CD4-positive, alpha-beta T cell treated with Interleukin-2 at 100 ng/mL for 4 hours (primary cell): ENCODE measurements at places on chromosomes 4 and X.

- no peak for DNase-seq
Measured at GRCh38 chr4:141258558-141258957, 37.9 kb downstream of the ZNF330 start.

DNA sequence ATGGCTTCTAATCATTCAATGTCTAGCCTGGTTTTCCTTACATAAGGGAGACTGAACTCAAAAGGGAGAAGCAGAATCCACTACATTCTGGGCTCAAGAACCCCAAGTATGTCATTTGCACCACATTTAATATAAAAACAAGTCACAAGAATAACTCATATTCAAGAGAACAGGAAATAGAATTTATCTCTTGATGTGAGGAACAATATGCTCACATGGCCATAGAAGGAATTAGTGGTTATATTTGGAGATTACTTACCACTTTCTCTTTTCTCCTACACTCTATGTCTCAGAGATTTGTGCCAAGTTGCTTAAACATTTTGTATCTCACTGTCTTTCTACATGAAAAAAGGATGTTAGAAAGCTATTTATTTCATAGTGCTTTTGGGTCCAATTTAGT lies 922.6 kb upstream of the PABPC4L start:
- no peak for DNase-seq

- DNase-seq, result no peak
Measured at GRCh38 chr4:41505161-41505661, 32.7 kb upstream of the LIMCH1 start.

- DNase-seq, result no peak
Measured at GRCh38 chr4:17687237-17687857, 72.9 kb downstream of the MED28 start.

DNA sequence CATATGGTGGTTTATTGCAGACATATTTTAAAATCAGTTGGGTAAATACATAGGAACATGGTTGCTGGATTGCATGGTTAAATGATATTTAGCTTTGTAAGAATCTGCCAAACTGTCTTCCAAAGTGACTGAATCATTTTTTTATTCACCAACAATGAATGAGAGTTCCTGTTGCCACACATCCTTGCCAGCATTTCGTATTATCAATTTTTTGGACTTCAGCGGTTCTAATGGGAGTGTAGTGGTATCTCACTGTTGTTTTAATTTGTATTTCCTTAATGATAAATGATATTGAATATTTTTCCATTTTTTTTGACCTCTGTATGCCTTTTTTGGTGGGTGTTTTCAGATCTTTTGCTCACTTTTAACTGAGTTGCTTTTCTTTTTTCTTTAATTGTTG lies 1.4 kb upstream of the MTHFD2L start:
- no peak for DNase-seq

- DNase-seq, result no peak
Measured at GRCh38 chrX:4397471-4397870, 684.0 kb upstream of the PRKX start.

GRCh38 chr4:743463-744211 lies 38.0 kb downstream of the PCGF3 start:
- DNase-seq, result no peak

DNA sequence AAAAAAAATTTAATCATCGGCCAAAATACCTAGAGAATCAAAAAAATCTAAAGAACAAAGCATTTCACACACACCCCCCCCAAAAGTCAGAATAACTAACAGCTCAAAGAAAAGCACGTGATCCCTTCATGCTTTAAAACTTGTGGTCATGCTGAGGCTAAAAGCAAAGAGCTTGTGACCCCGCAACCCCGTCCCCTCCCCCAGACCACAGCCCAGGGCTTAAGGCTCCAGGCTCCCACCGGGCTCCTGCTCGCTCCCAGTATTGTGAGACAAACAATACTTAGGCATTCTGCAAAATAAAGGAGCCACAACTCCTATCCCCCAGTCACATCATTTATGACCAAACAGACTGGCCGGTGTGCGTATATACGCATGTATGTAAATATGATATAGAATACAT lies 62.1 kb upstream of the CCDC160 start:
- no peak for DNase-seq

DNA sequence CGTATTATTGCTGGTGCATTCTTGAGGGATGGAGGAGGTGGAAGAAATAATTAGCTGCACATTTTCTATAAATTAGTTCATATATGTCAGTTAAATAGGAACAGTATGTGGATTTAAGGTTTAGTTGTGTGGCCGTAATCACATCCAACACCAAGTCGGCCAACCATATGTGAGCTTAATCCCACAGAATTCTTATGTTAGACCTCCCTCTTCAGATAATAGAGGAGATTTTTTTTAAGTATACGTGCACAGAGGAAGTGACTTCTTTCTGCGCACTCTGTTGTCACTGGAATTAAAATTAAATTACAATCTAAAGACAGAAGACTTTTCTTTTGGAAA lies 2.1 kb downstream of the SEPTIN11 start:
- no peak for DNase-seq

DNA sequence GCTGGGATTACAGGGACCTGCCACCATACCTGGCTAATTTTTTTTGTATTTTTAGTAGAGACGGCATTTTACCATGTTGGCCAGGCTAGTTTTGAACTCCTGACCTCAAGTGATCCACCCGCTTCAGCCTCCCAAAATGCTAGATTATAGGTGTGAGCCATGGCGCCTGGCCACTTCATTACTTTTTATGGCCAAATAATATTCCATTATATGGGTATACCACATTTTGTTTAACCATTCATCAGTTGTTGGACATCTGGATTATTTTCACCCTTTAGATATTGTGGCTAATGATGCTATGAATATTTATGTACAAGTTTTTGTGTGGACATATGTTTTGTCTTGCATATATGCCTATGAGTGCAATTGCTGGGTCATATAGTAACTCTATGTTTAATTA lies 8.6 kb upstream of the FHIP1A start:
- DNase-seq, result no peak
